ENCODE measurements at places on chromosomes 16 and 17.

GRCh38 chr16:22694887-22695382 is 119.0 kb upstream of the HS3ST2 start:
- DNase-seq, result no peak

DNA sequence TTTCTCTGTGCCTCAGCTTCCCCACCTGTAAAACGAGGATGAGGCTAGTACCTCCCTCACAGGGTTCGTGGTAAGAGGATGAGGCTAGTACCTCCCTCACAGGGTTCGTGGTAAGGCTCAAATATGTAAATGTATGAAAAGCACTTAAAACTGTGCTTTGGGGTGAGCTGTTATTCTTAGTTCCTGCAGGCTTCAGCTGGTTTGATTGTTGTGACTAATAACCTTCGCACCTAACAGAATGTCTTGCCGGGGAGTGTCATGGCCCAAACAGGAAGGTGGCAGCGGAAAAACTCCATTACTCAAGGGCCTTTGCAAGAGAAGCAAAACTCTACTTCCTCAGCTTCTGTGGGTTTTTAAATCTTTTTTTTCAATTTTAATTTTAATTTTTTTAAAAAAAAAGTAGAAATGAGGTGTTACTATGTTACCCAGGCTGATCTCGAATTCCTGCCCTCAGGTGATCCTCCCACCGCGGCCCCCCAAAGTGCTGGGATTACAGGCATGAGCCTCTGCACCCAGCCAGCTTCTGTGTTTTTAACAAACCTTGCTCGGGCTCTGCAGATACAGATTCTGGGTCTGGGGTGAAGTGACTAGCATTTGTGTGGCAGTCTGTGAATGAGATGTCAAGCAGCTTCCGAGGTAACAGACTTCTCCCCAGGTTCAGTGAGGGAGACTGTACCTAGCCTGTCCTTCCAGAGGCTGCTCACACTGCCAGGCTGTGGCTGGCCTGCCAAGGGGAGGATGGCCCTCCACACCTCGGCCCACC is 103.0 kb downstream of the RAB11FIP4 start:
- no peak for DNase-seq

GRCh38 chr17:31156326-31156725 is 61.5 kb downstream of the NF1 start:
- no peak for DNase-seq

- no peak for DNase-seq
Measured at GRCh38 chr16:12000032-12000431, 23.5 kb downstream of the SNX29 start.

DNA sequence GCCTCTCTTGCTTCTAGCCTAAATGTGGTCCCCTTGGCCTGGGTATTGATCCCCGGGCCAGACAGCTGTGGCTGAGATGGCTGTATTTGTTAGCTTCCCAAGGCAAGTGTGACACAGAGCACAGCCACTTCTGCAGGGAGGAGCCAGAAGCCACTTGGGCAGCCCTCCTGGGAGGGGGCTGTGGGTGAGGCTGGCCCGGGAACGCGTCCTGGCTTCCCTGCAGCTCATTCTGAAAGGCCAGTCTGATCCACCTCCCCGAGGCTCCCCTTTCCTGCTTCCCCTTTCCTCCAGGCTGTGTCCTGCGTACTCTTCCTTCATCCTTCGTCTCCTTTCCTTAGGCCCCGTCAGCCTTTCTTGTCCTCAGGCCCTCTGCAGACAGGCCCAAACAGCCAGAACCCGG is 8.0 kb downstream of the SERPINF2 start:
- DNase-seq, result no peak

DNA sequence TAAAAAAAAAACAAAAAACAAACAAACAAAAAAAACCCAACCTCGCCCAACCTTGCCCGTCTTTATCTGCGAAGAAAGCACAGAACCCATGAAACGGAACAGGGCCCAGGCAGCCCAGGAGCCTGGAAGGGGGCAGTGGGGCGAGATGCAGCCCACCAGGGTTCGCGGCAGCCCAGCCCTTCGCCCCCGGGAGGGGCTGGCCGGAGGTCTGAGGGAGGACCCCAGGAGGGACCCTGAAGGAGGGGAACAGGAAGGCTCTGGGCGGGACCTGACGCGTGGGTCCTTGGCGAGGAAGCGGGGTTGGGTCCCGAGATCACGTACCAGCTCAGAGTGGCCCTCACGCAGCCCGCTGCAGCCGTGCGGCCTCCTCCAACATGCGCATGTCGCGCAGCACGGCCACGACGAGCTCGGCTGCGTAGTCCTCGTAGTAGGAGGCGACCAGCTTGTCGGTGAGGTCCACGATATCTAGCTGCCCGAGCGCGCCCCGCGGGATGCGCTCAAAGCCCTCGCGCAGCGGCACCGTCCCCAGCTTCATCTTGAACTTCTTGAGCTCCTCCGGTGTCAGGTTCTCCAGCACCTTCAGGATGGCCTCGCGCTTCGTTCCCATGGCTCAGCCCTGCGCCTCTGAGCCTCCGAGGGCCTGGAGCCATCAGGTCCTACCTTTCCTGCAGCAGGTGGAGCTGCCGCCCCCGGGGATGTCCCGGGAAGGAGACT is at the start of gene PYDC1:
TSS of gene PYDC1 (minus strand) at position 714 of the 714 bp plus-strand sequence. CDS start at position 607, 107 bp downstream.
- DNase-seq, result no peak

Data from NCI-H1417 treated with DMSO at 0.1 percent for 48 hours (cell line).